ENCODE measurements at places on chromosomes 13 and 19.

DNA sequence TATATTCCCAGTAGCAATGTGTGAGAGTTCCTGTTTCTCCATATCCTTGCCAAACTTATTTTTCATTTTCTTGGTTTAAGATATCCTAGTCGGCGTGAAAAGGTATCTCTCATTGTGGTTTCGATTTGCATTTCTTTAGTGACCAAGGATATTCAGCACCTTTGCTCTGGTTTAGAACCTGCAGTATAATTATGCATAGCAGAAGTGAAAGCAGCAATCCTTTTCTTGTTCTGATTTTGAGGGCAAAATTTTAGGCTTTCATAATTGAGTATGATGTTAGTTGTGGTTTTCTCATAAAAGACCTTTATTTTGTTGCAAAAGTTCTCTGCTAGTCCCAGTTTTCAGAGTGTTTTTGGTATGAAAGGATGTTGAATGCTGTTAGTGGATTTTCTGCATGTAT, 491.0 kb downstream of the FGF9 start:
- no peak for DNase-seq

DNA sequence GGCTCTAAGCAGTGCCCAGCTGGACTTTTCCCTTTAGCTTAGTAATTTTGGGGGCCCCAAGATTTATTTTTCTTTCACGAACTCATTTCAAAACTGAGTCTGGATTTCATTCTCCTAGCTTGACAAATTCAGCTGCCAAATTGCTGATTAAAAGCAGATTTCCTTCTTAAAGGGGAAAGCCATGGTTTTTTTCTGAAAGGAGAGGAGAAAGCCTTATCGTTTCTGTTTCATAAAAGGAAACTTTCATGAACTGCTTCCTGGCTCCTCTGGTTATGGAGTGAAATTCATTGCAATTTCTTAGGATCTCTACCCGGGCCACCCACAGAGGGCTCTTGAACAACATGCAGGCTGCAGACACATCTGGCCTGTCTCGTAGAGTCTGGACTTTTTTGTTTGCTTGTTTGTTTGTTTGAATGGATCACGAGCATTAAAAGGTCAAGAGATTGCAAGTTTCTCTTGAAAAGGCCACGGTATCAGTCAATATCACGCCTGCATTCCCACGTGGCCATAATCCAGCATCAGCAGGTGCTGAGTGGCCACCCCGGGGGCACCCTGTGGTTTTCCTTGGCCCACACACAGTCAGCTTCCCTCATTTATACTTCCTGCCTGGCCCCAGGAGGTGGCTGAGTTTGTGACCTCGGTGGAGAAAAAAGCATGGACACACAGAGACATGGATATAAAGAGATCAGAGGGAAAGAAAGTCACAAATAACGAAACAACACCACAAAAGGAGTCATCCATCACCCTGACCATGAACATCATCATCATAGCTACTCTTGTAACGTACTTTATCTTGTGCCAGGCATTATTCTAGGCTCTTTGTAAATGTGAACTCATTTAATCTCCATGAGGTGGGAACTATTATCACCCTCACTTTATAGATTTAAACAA, 10.5 kb upstream of the KLK4 start:
- DNase-seq: no peak

GRCh38 chr19:33705860-33706259, 84.1 kb downstream of the CHST8 start:
- no peak for DNase-seq

DNA sequence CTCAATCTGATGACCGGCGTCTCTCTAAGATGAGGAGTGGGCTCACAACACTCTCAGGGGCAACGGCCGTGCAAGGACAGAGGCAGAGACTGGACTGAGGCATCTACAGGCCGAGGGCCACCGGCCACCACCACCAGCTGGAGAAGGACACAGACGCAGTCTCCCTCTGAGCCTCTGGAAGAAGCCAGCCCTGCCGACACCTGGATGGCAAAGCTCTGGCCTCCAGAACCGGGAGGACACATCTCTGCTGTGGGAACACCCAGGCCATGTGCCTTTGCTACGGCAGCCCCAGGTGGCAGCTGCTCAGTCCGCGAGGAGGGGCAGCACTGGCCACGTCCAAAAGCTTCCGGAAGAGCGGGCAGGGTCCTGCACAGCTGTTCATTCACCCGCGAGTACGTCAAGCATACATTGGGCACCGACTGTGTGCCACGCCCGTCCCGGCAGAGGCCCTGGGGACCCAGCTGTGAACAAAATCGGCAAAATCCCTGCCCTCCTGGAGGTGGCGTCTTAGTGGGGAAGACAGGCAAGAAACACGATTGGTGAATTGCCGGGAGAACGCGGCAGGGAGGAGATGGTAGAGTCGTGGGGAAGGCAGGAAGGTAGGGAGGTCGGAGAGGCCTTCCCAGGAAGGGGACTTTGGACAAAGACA, 17.1 kb downstream of the C2CD4C start:
- DNase-seq: no peak

DNA sequence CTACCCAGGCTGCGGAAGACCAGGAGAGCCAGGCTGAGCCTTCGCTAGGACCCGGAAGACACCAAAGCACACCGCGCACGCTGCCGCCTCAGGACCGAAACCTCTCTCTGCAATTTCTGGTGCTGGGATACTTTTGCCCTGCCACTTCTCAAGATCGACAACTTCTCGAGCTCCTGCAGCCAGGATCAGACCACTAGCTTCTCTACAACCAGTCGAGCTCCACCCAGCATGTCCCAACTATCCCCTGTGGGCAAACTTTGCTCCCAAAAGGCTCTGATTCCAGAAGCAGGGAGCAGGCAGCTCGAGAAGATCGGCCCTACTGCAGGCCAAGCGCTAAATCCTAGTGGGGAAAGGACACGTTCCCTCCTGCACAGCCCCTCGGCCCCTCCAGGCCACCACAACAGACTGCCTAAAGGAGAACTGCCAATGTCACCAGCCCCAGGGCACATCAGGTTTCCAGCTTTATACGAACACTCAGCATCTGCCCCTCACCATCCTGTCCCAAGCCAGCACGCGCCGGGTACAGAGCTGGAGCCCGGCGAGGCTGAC, 979 bp downstream of the AKAP8 start:
- peak; percentile 10 for DNase-seq

DNA sequence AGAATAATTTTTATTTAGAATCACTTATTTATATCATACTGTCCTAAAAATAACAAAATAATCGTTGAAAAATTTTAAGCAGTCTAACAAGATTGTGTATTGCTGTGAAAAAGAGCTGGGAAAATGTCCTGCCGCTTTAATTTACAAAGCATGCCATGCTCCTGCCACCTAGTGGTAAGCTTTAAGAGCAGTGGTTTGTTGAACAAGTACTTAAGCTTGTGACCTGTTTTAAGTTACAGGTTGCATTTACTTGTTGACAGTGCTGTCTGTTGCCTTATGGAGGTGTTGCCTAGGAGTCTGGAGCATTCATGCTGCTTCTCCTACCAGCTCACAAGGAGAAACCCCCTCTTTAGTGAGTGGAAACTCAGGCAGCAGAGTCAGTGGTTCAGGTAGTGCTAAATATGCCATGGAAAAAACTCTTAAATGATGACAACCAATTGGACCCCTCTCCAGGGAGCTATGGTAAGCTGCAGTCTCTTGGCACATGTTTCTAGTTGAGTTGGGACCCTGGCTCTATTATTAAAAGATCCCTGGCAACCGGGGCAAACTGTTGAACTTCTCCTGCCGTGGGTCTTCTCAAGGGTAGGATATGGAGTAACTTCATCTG, 68.4 kb downstream of the SPATA13 start:
- no peak for DNase-seq

GRCh38 chr13:40576369-40576768, 90.1 kb downstream of the FOXO1 start:
- DNase-seq: no peak

DNA sequence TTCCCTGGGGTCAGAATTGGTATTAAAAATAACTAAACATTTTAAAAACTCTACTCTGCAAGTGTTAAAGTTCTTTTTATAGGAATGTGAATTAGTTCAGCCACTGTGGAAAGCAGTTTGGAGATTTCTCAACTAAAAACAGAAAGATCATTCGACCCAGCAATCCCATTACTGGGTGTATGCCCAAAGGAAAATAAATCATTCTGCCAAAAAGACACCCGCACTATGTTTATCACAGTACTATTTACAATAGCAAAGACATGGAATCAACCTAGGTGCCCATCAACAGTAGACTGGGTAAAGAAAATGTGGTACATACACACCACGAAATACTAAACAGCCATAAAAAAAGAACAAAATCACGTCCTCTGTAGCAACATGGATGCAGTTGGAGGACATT, 657 bp upstream of the THSD1 start:
- no peak for DNase-seq

GRCh38 chr13:97067017-97067895, 73.0 kb upstream of the OXGR1 start:
- no peak for DNase-seq

DNA sequence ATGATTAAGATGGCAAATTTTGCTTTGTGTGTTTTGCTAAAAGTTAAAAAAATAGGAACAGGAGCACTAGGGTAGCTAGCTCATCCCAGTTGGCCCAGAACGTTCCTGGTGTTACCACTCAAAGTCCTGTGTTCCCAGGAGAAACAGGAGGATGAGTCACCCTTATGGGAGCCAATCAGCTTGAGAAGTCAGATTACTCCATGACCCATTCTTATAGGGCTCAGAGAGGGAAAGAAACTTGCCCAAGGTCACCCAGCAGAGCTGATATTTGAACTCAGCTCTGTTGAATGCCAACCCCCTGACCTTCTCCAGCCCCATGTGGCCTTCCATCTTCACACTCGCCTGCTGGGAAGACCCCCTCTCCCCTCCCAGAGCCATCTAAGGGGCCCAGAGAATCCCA, 13.0 kb downstream of the NMRK2 start:
- DNase-seq: no peak

DNA sequence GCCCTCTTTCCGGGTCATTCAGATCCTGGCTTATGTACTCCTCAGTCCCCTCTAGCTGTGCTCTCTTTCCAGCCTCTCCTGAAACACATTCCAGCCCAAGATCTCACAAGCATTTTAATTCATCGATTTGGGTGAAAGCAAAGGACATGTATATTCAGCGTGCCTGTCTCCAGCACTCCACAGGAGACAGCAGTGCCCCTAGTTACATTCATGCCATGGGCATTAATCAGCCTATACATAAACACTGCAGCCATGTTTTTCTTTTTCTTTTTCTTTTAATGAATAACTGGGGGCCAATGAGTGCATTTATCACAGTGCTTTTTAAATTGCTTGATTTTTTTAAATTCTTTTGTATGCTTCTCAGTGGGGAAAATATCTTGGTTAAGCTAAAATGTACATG, 199.1 kb downstream of the DCT start:
- no peak for DNase-seq

- DNase-seq: no peak
Observed at GRCh38 chr19:57273014-57273413, 7.3 kb upstream of the ZNF460 start.

GRCh38 chr13:114069376-114070097, 62.9 kb downstream of the RASA3 start:
- DNase-seq: no peak

DNA sequence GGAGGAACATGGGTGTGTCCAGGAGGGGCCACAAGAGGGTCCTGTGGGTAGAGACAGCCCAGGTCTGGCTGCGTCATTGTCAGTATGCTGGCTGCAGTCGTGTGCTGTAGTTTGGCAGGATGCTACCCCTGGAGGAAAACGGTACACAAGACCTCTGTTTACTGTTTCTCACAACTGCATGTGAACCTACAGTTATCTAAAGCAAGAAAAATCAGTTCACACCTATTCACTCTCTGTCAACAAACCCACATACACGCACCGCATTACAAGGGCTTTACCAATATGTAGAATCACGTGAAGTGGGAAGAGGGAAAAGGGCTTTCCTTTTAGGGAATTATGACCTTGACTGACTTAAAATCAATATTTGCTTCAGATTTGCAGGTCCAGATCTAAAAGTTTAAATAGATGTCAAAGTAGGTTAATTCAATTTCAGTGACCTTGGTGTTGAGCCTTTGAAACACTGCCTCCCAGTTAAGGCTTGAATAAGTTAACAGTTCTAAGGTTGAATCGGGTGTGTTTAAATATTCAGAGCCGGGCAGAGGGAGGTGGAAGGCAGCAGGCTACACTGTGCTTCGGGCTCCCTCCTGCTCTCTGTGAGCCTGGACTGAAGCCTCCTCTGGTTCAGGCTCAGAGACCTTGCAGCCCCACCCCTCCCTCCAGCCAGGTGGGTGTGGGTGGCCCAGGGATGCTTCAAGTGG, 17.2 kb upstream of the MCF2L start:
- DNase-seq: no peak

DNA sequence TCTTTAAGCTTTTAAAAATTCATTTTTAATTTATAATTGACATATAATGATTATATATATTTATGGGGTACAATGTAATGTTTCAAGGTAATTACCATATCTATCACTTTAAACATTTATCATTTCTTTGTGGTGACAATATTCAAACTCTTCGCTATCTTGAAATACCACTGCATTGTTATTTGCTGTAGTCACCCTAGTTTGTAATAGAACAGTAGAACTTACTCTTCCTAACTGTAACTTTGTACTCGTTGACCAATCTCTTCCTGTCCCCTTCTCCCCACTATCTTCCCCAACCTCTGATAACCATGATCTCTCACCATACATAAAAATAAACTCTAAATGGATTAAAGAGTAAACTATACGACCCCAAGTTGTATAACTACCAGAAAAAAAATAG, 20.4 kb downstream of the COG6 start:
- no peak for DNase-seq

- DNase-seq: no peak
Observed at GRCh38 chr13:112962396-112962795, 6.6 kb upstream of the MCF2L start.

GRCh38 chr13:46804391-46804815, 7.4 kb upstream of the ESD start:
- DNase-seq: no peak

- DNase-seq: no peak
Observed at GRCh38 chr13:21833921-21834320, 163.0 kb downstream of the FGF9 start.

- no peak for DNase-seq
Observed at GRCh38 chr13:73781384-73781783, 352.8 kb downstream of the KLF12 start.

GRCh38 chr19:45825917-45826893, 11.1 kb upstream of the RSPH6A start:
- no peak for DNase-seq

DNA sequence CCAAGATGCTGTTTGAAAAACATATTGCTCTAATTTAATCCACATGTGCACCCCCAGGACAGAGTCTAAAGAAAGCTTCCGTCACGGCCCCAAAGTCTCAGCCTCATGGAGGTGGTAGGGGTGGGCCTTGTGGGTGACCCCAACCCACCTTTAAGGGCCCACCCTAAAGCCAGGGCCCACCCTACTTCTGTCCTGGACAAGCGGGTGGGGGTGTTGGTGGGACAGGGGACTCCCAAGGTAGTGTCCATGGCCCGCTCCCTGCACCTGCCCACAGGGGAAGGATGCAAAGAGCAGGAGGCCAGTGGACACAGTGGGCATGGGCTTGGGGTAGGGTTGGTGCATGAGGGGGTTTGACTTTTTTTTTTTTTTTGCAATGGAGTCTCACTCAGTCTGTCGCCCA, 66.8 kb downstream of the KCTD15 start:
- DNase-seq: no peak

Data from right renal cortex interstitium (tissue), 3 donors.